CD4-positive, alpha-beta T cell treated with Interleukin-15 for 4 hours (primary cell): ENCODE measurements at places on chromosomes 2 and 18.

GRCh38 chr18:24459772-24460171, 665 bp upstream of the HRH4 start:
- no peak for DNase-seq

- DNase-seq, result no peak
These were observed 87.9 kb downstream of the ZNF804A start for GRCh38 chr2:184685999-184686841.

DNA sequence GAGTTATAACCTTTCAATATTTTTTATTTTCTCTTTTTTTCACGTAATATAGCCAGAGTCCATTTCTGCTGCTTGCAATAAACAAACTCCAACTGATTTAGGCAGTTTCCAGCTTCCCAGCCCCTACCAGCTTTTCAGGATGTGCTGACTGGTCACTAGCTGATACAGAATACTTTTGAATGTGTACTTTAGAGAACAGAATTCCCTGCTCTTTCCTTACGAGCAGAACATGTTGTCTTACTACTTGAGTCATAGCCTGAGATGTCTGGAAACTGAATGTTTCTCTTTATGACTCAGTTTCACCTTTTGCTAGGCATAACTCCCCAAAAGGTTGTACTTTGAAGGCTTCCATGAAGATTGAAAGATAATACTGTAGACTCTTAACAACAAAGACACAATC, 44.5 kb upstream of the KCNE4 start:
- DNase-seq, result no peak

GRCh38 chr2:238170386-238171071, 11.8 kb downstream of the ERFE start:
- no peak for DNase-seq

GRCh38 chr2:216596980-216597509, 36.2 kb upstream of the IGFBP2 start:
- no peak for DNase-seq

DNA sequence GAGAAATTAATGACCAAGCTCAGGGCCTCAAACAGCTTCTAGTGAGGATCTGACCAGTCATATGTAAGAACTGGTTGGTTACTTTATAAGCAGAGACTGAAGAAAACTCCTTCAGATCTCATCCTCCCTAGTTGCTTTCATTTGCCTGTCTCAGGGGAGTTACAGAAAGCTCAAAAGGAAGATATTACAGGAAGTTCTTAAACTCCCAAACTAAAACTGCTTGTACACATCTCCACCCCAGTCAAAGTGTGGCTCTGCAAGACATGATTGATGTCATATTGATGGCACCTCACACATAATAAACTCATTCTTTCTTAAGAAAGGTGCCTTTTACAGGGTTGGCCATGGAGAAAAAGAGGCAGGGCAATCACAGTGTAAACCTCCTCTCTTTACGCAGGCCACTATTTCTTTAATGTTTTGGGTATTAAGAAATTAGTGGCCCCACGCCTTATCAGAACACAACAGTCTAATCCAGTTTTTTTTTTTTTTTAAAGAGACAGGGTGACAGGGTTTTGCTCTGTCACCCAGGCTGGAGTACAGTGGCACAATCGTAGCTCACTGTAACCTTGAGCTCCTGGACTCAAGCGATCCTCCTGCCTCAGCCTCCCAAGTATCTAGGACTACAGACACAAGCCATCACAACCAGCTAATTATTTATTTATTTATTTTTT, 62.6 kb upstream of the STK17B start:
- DNase-seq, result peak; percentile 25

GRCh38 chr2:75729861-75730260, 19.1 kb upstream of the GCFC2 start:
- no peak for DNase-seq

DNA sequence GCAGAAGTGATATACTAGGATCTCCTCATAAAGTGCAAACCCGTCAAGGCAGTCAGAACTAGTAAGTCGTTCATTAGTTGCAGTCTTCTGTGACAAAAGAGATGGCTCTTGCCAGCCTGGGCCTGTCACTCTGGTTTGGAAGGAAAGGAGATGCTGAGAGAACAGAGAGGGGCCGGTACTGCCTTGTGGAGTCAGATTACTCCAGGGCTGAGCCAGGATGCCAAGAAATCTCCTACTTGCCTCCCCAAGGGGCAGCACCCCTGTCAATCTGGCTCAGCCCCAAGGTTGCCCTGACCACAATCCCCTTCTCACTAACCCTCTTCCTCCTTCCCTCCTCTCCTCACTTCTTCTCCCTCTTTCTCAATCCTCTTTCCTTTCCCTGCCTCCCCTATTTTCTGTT, 62.9 kb upstream of the ASPRV1 start:
- DNase-seq, result no peak
